ENCODE measurements at places on chromosomes 11 and 22. TPM values are rescaled to one million over a fixed set of nuclear protein-coding genes. Genes with fewer than 3 reads are reported as not detected.

The OR8G1 gene
- not detected for total RNA-seq

DNA sequence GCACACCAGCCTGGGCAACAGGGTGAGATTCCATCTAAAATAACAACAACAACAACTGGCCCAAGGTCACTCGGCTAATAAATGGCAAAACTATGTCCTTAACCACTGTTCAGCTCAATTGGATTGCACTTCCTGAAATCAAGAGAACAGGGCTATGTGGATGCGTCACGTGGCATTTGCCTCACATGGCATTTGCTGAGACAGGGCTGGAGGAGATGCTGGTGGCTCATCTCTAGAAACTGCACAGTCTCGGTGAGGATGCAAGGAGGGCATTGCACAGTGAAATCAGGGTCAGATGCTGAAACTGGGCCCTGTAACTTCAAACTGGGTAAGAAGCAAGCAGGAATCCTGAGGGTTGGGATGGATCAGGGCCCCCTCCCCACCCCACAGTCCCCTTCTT, 171.9 kb downstream of the BUD13 start:
- H3K27me3 ChIP-seq: no peaks in the 10 kb centered on the region
- no peak for DNase-seq
- no peaks in the 10 kb centered on the region for H3K36me3 ChIP-seq
- H3K4me3 ChIP-seq: no peak overlapping the region
- H3K4me1 ChIP-seq: no peaks in the 10 kb centered on the region

- DNase-seq: peak; percentile 92
- no peaks in the 10 kb centered on the region for H3K36me3 ChIP-seq
- H3K4me1 ChIP-seq: no peaks in the 10 kb centered on the region
- no peak overlapping the region for H3K4me3 ChIP-seq
- H3K27ac ChIP-seq: no peak overlapping the region
- H3K27me3 ChIP-seq: peaks cover 7% of the 10 kb centered on the region
Observed at GRCh38 chr11:17504330-17505107, 27.9 kb upstream of the ABCC8 start.

DNA sequence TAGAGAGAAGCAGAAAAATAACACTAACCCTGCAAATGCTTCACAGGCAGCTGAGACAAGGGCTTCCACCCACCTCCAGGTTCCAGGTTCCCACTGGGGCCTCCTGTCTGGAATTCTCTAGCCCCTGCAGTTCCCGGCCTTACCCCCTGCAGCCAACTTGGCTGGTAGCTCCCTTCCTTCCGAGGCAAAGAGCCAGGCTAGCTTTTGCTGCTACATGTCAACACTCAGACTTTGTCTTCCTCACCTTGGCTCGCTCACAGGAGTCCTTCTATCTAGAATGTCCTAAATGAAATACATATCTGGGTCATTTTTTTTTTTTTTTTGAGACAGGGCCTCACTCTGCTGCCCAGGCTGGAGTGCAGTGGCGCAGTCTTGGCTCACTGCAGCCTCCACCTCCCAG, 9.9 kb upstream of the TTLL1 start:
- H3K4me3 ChIP-seq: no peak overlapping the region
- H3K36me3 ChIP-seq: no peaks in the 10 kb centered on the region
- DNase-seq: no peak
- H3K27ac ChIP-seq: peak overlapping the region; percentile 28
- no peaks in the 10 kb centered on the region for H3K27me3 ChIP-seq

GRCh38 chr11:72719551-72719950, 32.7 kb downstream of the ARAP1 start:
- H3K4me1 ChIP-seq: peaks cover 96% of the 10 kb centered on the region
- H3K27me3 ChIP-seq: no peaks in the 10 kb centered on the region
- H3K4me3 ChIP-seq: peak overlapping the region; percentile 71
- H3K27ac ChIP-seq: peak overlapping the region; percentile 92
- DNase-seq: no peak
- H3K36me3 ChIP-seq: peaks cover 87% of the 10 kb centered on the region

DNA sequence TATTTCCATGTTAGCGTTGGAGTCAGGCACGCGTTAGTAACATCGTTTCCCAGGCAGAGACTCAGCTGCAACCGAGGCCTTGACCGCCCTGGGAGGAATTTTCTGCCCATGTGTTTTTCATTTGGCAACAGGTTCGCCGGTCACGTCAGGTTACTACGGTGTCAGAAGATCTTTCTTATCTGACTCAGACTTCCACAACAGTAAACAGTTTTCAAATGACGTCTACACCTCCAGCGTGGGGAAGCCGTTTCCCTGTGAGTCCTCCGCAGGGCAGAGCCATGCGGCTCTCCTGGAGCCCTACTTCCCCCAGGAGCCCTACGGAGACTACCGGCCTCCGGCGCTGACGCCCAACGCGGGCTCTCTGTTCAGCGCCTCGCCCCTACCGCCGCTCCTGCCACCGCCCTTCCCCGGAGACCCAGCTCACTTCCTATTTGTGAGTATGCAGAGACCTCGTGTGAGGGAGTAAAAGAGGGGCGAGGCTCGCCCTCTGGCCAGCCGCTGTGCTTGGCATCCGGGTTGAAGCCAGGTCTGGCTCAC, 14.3 kb upstream of the POU2AF3 start:
- DNase-seq: peak; percentile 81
- no peak overlapping the region for H3K27ac ChIP-seq
- no peaks in the 10 kb centered on the region for H3K4me1 ChIP-seq
- no peak overlapping the region for H3K4me3 ChIP-seq
- H3K36me3 ChIP-seq: no peaks in the 10 kb centered on the region
